SIG-M5 (cell line): ENCODE measurements at places on chromosomes 12 and 14.

- DNase-seq, result no peak
These were observed 42.2 kb downstream of the FBXL14 start for GRCh38 chr12:1552171-1552570.

- DNase-seq, result no peak
These were observed 280.3 kb upstream of the DIO2 start for GRCh38 chr14:80491650-80492049.

DNA sequence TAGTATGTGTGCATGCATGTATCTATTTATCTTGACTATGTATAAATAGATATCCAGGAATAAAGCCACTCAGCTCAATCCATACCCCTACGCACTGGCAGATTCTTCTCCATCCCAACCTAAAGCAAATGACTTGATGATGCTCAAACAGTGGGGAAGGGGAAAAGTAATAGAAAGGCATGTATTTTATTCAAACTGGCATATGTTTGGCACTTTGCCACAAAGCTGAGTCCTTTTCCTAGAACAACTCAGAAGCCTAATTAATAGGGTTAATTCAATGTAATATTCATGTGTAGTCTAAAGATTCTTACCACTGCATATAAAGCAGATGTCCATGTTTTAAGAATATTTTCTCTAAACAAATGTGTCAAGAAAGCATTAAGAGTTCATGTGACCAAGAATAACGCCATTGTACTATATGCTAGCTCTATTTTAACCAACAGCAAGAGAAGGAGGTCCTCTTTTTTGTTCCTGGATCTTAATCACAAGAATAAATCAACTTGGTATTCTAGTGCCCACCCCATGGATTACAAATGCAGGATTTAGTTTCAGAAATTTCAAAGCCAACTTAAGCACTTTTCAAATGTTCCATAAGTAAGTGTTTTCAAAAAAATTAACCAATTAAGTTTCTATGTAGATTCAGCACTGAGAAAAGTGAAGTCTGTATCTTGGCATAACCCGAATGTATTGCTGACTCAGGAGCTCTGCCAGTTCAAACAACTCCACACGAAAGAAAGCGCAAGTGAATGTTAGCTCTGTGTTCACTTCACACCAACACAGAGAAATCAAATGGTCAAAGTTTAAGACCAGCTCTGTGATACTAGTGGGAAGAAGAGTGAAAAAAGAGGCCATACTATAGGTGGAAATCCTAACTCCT, 233.6 kb downstream of the MED13L start:
- no peak for DNase-seq

DNA sequence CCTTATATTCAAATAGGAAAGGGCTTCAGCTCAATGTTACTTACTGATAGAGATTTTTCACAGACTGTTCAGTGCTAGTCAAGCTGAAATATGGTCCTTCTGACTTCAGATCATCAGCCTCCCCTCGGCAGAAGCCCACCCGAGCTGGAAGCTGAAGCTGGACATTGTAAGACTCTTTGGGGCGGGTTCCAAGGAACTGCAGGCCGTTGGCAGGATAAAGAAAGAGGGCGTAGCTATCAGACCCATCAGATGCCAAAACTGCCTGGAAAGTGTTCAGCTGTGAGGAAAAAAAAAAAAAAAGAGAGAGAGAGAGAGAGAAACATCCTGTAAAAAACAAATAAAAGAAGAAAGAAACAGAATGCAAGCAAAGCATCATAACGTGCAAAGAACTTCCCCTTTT, 8.8 kb downstream of the NID2 start:
- no peak for DNase-seq

DNA sequence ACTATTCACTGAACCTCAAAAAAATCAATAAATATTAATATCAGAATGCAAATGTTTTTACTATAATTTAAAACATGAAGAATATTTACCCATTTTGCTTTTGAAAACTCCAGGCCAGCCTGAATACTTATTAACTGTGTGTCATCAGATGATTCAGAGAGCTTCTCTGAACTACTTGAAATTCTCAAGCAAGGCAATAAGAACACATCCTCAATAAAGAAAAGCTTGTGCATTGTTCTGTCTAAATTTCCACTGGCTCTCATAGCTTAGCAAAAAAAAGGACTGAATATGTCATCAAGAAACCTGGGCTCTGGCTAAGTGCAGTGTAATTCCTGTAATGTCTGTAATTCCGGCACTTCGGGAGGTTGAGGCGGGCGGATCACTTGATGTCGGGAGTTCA, 194.1 kb downstream of the BTG1 start:
- DNase-seq, result no peak

DNA sequence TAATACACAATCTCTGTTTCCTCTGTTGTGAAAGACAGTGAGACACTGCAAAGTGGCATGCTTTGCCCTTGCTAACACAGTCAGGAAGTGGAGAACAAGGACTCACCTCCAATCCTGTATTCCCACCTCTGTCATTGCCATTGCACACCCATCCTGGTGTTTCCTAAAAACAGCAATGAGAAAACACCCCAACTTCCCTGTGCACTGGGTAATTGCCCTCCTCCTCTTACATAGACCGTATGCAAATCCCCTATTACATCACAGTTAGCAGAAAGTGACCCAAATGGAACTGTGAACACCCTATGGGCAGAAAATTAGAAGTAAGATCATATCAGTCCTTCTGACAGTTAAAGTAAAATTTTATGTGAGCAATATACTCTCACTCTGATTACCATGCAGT, 355.5 kb downstream of the BCL11B start:
- DNase-seq, result no peak

DNA sequence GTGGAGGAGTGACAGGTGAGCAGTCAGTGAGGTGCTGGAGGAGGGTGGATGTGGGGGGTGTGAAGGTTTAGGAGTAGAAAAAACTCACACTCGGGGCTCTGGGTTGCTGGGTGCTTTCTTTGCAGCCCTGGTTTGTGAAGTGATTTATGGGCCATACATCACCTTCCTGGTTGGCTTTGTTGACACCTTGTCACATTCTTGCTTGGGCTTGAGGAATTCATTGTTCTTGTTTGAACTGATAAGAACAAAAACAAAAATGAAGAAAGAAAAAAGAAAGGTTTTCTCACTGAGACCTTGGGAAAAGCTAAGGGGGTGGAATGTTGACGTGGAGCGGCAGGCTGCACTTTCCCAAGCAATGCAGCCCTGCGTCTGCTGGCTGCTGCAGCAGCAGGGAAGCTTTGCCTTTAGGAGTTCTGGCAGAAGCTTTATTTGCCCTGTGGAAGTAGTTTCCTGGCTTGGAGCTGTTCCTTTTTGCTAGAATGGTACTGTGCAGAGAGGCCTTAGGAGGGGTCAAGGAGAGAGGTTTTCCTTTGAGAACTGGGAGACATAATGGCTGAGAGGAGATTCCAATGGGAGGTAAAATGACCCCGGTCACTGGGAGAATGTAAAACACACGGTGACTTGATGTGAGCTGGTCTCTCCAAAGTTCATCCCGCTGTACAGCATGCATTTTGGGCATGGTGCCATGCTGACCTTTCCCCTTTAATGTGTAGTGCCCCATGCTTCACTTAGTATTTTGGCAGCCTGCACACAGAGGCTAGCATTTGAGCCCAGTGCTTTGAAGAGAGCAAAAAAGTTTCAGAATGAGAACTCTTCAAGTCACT, 52.8 kb downstream of the HMGA2 start:
- DNase-seq, result no peak

DNA sequence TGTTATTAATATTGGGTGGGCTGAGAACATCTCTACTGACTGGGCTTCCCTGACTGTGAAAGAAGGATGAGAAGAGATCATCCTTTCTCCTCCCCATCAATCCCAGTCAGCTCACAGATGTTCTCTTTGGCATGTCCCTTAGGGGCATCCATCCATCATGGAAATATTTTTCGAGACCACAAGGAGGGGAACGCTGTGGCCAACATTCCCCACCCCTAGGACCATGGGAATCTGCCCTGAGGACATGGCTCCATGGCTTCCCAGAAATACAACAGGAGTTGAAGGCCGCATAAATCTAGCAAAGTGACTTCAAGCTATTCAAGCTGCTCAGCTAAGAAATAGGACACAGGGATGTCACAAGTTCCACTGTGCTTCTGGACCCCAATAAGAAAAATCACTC, 456.8 kb downstream of the MED13L start:
- DNase-seq, result no peak

DNA sequence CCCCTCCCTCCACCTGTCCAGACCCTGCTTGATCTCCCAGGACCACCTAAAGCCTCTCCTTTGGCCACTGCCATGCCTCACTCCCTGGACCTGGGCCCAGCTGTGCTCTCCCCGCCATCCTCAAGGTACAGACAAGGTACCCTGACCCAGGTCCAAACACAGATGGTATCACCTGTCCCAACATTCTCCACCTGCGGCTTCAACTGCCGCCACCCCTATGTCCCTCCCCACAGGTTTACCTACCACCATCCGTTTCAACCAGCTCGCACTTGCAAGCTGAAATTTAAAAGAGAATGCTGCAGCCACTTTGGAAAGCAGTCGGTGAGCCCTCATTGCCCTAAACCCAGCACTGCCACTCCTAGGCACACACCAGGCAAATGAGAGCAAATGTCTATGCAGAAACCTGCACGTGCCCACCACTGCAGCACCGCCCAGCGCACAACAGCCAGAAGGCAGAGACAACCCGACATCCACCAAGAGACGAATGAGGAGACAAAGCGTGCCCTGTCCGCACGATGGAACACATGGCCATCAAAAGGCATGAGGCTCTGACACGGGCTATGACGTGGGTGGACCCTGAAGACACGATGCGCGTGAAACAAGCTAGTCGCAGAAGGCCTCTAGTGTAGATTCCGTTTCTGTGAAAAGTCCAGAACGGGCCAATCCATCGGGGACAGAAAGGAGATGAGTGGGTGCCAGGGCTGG, 71.0 kb downstream of the RFLNA start:
- DNase-seq, result no peak

DNA sequence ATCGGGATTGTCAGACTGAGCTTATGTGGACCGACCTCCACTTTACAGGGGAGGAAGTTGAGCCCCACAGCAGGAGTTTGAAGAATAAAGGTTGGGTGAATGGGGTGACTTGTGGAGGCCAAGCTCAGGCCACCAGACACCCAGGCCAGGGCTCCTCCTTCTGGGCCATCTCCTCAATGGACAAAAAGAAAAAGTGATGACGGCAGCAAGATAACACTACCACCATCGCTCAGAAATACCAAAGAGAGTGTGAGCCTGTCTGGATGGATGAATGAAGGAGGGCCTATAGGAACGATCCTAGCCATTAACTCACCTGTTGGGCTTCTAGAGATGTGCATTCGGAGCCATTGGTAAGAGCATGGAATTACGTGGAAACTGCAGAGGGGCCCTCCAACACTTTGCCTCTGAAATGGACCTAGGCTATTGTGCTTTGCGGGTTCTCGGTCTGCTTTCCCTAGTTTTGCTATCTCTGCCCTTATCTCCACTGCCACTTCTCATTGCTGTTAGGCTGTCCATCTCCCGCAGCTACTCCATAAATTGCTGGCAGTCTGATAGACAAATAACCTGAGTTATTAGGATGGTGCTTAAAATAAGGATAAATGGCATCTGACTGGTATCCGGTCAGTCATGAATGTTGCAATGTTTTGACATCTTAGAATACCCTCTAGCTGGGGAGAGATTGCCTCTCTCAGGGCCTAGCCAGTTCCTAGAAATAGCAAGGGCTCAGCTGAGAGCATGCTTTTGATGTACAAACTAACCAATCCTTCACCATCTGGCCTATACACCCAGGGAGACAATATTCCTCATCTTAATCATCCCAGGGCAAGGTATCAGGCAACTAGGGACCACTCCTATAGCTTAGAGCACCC, 9.6 kb upstream of the PLEK2 start:
- DNase-seq, result no peak

GRCh38 chr12:96420277-96420835, 20.1 kb upstream of the CDK17 start:
- no peak for DNase-seq

- no peak for DNase-seq
These were observed 6.9 kb downstream of the FLRT2 start for GRCh38 chr14:85536833-85537190.

- no peak for DNase-seq
These were observed 2.7 kb upstream of the ASPG start for GRCh38 chr14:104082807-104083206.

GRCh38 chr14:67241411-67242167, at the start of gene PALS1:
Gene PALS1 (plus strand): TSS chr14:67241435. CDS start chr14:67279171, 37,736 bp downstream.
- no peak for DNase-seq

DNA sequence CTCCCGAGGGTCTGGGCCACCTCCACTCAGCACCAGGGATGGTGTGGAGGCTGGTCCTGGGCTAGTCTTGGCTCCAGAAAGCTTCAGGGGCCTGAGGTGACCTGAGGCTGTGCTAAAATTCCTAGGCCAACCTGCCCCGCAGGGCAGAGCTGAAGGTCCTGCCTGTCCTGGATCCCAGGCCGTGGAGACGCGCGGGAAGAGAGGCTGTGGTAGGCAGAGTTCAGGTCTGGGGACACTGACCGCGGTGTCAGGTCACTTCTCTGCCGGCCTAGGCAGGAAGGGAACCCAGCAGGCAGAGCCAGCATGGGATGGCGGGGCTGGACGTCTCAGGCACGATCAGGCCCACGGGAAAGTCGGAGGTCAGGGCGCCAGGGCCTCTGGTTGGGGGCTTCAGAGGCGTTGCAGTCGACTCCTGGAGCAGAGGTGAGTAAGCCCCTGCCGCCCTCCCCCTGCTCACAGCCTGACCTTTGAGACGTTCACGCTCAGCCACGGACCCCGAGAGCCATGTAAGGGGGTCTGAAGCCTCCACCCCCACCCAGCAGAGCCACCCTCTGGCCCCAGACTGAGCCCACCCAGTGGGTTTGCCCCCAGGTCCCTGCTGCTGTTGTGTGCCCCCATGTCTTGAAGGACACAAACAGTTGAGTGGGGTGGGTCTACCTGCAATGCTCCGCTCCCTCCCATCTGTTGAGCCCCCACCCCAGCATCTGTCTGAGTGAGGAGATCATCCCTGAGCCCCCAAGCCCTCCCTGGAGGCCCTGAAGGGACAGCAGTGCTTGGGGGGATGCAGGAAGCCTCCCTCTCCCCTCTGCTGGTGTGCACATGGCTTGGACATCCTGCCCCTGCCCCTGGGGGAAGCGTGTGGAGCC, 142.7 kb downstream of the KIF26A start:
- DNase-seq, result no peak

DNA sequence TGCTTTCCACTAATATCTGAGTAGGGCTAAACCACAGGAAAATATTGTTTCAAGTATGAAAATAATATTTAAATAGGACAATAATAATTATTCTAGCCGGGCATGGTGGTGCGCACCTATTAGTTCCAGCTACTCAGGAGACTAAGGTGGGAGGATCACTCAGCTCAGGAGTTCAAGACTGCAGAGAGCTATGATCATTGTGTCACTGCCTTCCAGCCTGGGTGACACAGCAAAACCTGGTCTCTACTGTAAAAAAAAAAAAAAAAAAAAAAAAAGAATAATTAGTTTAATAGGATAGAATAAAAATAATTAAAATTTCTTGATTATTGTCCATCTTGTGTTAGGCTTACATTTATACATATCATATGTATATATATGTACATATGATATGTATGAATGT, 38.5 kb upstream of the BAZ1A start:
- no peak for DNase-seq

GRCh38 chr12:67477681-67478265, 170.8 kb upstream of the DYRK2 start:
- DNase-seq, result no peak
